Activated effector memory CD4-positive, alpha-beta T cell treated with Interleukin-2 at 50 U/mL for 16 hours (primary cell): ENCODE measurements at places on chromosomes 12 and 14.

DNA sequence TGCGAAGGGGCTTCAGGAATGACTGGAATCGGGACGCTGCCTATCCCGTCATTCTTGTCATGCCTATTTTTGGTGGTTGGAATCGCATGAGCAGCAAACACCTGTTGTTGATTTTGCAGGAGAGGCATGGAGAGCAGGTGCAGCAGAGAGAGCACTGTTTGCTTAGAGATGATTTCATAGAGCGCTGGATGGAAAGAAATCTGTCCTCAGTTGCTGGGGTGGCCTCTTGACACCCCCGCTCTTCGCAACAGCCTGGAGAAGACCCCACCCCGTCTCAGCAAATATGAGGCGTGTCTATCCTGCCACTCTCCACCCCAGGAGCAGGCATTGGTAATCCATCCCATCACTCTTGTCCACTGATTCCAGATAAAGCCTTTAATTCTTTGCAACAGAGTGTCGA lies 19.3 kb upstream of the NCOR2 start:
- DNase-seq = no peak

DNA sequence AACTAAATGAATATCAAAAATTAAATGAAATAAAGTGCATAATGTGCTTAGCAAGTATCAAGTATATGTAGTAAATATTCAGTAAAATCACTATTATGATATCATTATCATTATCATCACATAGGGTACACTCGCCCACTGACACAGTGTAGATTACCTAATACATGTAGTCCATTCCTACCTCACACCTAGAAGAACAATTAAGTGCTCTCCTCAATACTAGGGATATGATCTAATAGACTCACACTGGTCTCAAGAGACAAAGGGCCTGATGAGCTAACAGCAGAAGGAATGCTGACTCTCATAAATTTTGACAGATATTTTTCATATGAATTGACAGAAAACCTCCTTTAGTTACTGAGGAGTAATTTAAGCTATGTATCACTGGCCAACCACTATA lies 29.1 kb downstream of the FSCB start:
- no peak for DNase-seq

- no peak for DNase-seq
Observed at GRCh38 chr14:96727491-96727890, 69.7 kb upstream of the VRK1 start.

- DNase-seq = peak; percentile 77
Observed at GRCh38 chr12:91877022-91877421, 268.6 kb downstream of the BTG1 start.

GRCh38 chr14:100713705-100714104 lies 13.0 kb upstream of the DLK1 start:
- DNase-seq = no peak

- DNase-seq = peak; percentile 14
Observed at GRCh38 chr12:6612247-6612646, 5.1 kb upstream of the CHD4 start.

DNA sequence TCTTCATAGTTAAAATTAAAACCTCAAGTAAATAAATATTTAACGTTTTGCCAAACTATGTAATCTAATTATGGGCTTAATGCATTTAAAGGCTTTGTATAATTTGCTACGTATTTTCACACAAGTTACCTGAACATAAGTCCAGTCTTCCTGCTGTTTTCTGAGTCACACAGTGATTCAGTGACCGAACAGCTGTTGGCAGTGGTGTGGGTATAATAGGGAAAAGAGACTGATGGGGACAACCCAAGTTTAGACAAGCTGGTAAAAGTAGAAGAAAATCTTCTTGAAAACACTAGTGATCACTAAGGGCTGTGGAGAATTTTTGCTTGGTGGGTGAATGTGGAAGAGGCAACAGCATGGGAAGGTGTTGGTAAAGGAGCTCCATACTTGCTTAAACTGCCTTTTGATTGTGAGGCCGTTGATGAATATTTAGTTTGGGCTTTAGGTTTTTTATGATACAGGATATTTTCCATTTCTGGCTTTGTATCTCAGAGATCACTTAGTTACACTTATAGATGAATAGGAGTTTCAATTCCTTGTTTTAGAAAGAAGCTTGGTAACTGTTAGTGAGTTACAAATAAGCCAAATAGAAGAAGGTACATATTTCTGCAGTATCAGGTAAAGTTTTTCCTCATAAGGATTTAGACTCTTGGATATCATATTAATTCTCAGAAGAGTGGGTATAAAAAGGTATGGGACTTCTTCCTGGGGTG lies 23.9 kb downstream of the LRRK2 start:
- no peak for DNase-seq

GRCh38 chr14:72975770-72976169 lies 49.5 kb downstream of the DCAF4 start:
- no peak for DNase-seq

GRCh38 chr12:119594772-119595445 lies 1.3 kb downstream of the TMEM233 start:
- no peak for DNase-seq

- no peak for DNase-seq
Observed at GRCh38 chr14:54116972-54117371, 160.3 kb upstream of the BMP4 start.

GRCh38 chr12:82783435-82783834 lies 96.7 kb downstream of the TMTC2 start:
- no peak for DNase-seq

DNA sequence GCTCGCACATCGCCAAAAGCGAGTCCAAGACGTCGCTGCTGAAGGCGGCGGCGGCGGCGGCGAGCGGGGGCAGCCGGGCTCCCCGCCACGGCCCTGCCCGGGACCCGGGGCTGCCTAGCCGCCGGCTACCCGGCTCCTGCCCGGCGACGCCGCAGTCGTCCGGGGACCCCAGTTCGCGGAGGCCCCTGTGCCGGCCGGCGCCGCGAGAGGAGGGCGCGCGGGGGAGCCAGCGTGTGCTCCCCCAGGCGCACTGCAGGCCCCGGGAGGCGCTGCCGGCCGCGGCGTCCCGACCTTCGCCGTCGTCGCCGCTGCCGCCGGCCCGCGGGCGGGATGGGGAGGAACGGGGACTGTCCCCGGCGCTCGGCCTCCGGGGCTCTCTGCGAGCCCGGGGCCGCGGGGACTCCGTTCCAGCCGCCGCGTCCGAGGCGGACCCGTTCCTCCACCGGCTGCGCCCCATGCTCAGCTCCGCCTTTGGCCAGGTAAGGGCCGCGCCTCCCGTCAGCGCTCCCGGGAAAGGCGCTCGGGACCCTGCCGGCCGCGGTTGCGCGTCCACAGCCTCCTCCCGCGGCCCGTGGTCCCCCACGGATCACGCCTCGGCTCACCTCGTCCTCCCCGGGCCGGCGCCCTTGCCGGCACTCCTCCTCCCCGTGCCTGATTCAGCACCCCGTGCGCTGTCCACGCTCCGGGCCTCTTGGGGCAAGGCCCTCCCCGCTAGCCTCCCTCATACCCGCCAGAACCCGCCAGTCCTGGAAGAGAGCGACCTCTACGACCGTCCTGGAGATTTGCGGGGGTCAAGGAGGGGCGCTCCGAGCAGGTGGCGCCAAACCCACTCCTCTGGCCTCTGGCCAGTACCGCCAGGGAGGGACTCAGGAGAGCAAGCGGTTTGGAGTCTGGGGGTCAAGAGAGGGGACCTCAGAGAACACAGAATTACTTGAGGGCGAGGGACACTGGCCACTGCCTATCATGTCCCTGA lies 721 bp downstream of the CABP1 start:
- peak; percentile 37 for DNase-seq

DNA sequence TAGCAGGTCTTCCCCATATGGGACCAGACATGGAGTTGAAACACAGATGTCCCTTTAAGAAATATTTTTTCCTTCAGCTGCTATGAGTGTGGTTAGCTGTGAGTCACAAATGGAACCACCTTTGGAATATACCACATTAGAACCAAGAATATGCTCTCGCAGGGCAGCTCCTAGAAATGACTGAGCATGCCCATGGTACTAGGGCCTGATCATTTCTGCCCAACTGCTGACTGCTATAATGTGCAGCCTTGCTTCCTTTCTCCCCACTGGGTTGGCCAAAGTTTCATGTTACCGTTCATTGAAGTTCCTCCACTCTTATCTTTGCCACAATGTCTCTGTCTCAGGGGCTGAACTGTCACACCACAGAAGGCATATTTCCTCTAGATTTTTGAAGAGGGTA lies 1074.6 kb downstream of the FLRT2 start:
- DNase-seq = no peak

DNA sequence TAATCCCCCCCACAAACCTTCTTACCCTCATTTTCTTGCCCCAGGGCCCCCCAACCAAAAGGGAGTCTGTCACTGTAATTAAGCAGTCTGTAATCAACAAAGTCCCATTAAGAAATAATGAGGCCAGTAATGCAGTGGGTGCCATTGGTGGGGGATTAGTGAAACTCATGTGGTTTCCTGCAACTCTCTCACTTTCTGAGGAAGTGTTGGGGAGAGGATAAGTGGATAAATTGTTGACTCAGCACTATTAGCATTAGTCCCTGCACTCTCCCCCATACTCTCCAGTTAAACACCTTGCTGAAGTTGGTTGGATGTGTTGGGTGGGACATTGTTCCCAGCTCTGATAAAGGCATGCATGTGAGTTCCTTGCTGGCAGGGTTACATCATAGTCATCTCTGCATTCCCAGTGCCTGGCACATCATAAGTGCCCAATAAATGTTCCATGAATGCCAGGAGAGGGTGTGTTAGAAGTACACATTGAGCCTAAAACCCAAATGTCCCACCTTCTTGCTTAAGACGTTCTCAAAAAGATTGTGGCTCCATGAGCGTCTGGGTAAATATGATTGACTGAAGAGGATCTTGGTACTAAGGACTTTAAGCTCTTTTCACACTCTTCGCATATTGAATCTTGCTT lies 45.8 kb upstream of the HOXC13 start:
- no peak for DNase-seq

- DNase-seq = no peak
Observed at GRCh38 chr12:116885491-116885890, 4.2 kb upstream of the HRK start.

GRCh38 chr14:39342768-39343167 lies 89.5 kb downstream of the FBXO33 start:
- DNase-seq = no peak

GRCh38 chr14:33567023-33567728 lies 383.7 kb downstream of the EGLN3 start:
- DNase-seq = no peak

GRCh38 chr12:80059102-80059501 lies 40.2 kb upstream of the OTOGL start:
- no peak for DNase-seq

DNA sequence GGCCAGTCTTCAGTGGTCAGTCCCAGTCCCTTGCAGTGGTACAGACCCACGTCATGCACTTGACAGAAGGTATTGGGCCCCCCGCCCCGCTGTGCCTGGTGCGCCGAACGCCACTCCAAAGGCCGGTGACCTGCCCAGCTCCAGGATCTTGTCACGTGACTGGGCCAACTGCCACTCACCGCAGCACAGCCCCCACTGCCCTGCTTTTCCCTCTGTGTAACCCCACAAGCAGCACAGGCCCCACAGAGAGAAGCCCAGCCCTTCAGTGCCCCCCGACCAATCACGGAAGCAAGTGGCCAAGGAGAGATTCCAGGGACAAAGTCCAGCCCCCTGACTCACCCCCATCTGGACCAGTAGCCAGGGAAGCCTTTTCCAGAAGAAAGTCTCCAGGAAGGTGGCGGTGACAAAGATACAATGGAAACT lies 498 bp downstream of the GPR132 start:
- no peak for DNase-seq

DNA sequence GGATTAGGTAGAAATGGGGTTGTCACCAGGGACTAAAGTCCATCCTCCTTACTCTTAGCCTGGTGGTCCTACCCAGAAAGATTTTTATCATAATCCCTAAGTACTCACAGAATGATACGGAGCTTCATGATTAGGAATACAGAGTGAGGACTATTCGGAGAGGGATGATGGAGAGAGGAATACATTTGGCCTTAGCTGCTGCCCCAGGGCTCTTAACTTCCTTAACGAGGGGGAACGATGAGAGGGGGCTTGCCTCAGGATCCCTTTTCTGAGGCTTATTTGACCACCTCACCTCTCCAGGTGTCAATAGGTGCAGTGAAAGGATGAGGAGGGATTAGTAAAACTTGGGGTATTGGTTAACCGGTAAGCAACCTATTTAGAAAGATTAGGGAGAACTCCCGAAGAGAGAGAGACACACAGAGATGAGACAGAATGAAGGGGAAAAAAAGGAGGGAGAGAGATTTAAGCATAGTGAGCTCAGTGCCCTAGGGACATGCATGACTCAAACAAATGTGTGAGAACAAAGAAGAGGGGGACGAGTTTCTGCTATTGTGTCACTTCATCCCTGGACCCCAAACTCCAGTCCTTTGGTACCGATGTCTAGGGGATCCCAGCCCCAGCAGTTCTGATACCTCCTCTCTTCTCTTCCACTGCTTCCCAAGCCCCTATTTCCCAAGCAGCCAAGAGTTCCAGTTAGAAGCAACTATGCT lies 1.1 kb downstream of the NFE2 start:
- DNase-seq = no peak

DNA sequence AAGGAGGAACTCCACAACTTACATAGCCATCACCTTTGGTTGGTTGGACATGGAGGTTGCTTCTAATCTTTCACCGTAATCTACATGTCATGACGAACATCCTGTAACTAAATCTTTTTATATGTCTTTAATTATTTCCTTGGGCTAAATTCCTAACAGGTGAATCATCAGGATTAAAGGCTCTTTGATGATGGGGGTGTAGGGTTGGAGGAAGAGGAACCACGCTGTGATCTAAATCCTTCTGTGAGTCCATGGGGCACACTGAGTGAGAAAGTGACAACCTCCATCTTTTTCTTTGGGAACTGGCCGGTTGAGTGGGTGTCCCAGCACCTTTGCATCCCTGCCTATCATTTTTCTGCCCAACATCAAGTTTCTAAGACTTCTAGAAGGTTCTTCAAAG lies 31.1 kb upstream of the MAP1LC3B2 start:
- DNase-seq = no peak

DNA sequence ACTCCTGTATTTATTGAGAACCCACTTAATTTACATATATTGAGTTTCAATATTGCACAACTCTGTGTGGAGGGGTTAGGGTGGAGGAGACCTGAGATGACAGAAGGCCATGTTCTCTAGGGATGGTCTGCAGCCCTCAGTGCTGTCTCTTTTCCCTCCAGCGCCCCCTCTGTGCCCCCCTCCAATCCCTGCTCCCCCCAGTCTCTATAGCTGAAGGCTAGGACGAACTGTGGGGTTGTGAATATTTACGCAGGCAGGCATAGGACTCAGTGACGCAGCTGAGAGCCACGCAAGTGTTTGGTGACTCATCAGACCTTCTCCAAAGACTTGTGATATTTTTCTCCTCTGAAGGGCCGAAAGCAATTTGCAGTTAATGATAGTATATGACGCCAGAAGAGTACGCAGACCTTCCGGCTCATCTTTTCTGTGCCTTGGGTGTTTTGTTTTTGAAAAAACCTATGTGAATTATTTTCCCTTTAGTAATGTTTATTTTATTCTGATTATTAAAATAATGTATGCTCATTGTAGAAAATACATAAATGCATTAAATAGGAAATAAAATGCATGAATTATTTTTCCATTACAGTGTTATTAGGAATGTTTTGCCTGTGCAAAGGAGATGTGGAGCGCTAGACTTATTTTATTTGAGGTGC lies 85.3 kb downstream of the SLC25A47 start:
- DNase-seq = no peak

GRCh38 chr12:13104409-13104808 lies 942 bp upstream of the GSG1 start:
- DNase-seq = no peak
